ENCODE measurements at places on chromosomes 12 and 14. TPM values are rescaled to one million over a fixed set of nuclear protein-coding genes. Genes with fewer than 3 reads are reported as not detected.

DNA sequence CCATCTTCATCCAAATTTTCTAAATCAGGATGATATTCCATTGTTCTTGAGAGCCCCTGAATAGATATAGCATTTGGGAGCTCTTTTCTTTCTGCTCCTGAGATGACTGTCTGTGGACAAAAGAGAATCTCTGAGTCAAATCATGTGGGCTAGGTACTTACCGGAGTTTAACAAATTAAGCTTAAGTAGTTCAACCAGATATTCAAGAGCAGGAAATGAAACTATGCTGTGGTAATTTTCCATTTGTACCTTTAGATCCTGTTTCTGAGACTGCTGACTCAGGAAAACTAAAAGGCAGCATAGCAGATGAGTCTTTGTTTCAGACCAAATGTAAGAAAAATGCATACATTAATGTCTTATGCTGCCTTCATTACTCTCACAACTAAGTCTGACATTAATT lies at the start of gene CLEC7A:
Gene CLEC7A, minus strand, starts transcription at position 158 of the 400 bp plus-strand sequence. Its CDS starts 117 bp downstream, at position 41.
- DNase-seq = no peak

GRCh38 chr14:84804468-84804867 lies 725.5 kb upstream of the FLRT2 start:
- no peak for DNase-seq

- no peak for DNase-seq
Observed at GRCh38 chr12:75161488-75161887, 48.2 kb downstream of the KCNC2 start.

The KIF5A gene
- 1.9 TPM for total RNA-seq

The LRRC43 gene
- total RNA-seq = 0.59 TPM

The SLC17A8 gene
- not detected for total RNA-seq

All from RPMI7951 (cell line).